ENCODE measurements at places on chromosomes 6 and 20.

GRCh38 chr20:37243937-37244571, 17.6 kb downstream of the GHRH start:
- DNase-seq: no peak

GRCh38 chr20:9243986-9244385, 175.1 kb downstream of the PLCB4 start:
- DNase-seq: no peak

- no peak for DNase-seq
Observed at GRCh38 chr20:16479666-16480065, 93.6 kb downstream of the KIF16B start.

DNA sequence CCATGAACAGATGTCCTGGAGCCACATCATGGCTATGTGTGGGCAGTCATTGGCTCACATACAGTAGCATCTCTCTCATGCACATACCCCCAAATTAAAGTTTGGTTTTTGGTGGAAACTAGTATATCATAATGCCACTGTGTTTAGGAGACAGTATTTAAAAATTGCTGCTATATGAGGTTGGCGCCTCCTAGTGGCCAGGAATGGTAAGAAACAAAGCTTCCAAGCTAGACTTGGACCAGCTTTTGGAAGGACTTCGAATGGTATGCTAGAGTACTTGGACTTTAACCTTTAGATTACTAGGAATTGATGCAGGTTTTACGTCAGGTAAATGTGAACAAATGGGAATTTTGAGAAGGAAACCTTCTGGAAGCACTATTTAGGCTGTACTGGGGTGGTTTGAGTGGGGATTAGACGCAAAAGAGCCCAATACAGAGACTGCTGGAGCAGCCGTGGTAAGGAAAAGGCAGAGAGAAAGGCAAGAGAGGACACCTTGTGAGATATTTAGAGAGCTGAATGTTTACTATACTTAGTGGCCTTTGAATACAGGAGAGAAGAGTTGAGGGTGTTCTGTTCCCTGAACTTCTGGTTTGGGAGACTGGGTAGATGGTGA, 23.8 kb downstream of the PRSS35 start:
- no peak for DNase-seq

GRCh38 chr20:21719592-21720214, 14.2 kb downstream of the PAX1 start:
- DNase-seq: no peak

DNA sequence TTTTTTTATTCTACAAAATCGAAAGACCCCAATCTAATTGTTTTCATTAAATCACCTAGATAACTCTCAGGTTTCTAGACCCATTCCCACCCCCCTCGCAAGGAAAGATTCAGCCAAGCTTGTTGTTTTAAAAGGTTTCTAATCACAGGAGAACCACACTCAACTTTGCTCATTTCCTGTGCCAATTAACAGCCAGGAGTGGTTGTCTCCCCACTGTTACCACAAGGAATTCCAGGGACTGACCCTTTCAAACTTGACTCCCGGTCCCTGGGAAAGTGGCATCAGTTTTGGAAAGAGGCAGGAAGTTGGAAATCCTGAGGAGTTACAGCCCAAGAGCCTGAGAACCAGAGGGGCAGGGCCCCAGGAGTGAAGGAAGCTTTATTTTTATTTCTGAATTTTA, 561.3 kb upstream of the JAG1 start:
- no peak for DNase-seq

DNA sequence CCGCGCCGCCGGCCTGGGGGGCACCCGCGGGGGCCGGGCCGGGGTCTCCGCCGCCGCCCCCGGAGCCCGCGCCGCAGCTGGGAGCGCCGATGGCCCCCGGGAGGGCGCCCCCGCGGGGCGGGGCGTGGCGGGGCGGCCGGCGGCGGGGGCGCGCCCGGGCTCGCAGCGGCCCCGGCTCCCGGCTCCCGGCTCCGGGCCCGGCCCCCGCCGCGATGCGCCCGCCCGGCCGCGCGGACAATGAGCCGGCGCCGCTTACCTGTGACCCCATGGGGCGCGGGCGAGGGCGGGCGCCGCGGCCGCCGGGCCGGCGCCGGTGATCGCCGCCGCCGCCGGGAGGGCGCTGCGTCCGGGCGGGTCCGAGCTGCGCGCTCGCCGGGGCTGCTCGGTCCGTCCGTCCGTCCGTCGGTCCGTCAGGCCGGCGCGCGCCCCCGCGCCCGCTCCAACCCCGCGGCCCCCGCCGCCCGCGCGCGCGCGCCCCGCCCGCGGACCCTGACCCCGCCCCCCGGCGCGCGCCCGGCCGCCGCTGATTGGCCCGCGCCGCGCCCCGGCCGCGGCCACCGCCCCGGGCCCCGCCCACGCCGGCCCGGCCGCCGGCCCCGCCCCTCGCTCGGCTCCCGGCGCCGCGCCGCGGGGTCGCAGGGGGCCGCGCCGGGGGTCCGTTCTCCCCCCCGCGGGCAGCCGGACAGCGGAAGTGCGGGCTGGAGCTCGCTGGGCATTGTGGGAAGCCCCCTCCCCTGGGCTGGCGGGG, at the start of gene ZBTB46:
TSS of gene ZBTB46 (minus strand) at position 424 of the 748 bp plus-strand sequence. CDS start 40,507 bp downstream, outside the sequence.
- DNase-seq: no peak

GRCh38 chr6:16292942-16293341, 54.6 kb downstream of the GMPR start:
- no peak for DNase-seq

DNA sequence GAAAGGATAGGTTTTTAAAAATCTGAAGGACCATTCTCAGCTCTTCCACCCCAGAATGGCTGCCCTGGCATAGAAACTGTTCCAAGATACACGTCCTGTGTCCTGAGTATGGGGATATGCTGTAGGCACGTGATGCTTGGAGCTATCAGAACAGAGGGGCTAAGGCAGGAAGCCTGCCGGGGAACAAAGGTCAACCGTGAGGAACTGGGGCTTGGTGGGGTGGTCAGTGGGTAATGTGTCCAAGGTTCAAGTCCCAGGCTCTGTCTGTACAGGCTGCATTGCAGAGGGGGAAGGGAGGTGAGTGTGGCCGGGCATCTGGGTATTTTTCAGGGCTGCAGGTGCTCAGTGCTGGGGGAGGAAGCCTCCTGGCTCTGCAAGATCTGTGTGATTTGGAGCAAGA, 479.6 kb upstream of the CHD6 start:
- DNase-seq: no peak

GRCh38 chr6:30009113-30009512, 52.0 kb upstream of the POLR1H start:
- no peak for DNase-seq

DNA sequence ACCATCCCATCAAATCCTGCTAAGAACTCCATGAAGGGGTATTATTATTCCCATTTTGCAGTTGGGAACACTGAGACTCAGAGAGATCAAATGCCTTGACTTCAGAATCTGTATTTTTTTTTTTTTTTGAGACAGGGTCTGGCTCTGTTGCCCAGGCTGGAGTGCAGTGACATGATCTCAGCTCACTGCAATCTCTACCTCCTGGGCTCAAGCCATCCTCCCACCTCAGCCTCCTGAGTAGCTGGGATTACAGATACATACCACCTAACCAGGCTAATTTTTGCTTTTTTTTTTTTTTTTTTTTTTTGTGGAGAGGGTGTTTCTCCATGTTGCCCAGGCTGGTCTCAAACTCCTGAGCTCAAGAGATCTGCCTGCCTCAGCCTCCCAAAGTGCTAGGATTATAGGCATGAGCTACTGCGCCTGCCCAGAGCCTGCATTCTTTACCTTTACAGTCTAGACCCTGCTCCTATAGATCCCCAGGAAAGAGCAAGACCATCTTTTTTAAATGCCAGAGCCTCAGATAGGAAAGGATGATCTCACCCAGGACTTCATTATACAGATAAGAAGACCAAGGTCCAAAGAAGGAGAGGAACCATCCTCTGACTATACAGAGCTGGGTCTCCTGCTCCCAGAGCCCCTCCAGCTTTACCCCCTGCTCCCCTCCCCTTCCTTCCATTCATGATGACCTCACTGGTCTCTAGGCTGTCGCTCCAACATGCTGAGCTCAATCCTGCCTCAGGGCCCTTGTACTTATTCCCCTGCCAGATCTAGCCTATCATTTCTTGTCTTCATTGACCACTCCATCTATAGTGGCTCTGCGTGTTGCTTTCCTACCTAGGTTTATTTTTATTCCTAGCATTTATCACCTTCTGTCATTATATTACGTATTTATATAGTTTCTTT, 138.6 kb downstream of the CEBPB start:
- no peak for DNase-seq

DNA sequence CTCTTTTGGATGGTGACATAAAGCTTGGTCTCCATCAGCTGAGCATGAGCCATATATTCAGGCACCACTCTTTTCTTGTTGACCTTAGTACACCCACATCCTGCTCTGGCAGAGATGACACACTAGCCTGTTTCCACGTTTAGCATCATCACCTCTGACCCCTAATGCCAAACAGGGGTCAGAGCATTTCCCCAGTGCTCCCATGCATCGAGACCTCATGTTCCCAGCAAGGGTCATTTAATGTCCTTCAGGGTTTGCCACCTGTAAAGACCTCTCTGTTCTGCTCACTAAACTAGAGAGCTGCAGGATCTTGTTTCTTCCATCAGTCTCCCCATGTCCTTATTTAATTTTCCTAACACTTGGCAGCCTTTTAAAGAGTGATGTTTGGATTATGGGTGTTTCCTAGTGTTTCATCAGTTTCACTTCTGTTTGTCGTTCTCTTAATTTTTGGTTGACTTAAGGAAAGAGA, 97.5 kb downstream of the AIG1 start:
- no peak for DNase-seq

DNA sequence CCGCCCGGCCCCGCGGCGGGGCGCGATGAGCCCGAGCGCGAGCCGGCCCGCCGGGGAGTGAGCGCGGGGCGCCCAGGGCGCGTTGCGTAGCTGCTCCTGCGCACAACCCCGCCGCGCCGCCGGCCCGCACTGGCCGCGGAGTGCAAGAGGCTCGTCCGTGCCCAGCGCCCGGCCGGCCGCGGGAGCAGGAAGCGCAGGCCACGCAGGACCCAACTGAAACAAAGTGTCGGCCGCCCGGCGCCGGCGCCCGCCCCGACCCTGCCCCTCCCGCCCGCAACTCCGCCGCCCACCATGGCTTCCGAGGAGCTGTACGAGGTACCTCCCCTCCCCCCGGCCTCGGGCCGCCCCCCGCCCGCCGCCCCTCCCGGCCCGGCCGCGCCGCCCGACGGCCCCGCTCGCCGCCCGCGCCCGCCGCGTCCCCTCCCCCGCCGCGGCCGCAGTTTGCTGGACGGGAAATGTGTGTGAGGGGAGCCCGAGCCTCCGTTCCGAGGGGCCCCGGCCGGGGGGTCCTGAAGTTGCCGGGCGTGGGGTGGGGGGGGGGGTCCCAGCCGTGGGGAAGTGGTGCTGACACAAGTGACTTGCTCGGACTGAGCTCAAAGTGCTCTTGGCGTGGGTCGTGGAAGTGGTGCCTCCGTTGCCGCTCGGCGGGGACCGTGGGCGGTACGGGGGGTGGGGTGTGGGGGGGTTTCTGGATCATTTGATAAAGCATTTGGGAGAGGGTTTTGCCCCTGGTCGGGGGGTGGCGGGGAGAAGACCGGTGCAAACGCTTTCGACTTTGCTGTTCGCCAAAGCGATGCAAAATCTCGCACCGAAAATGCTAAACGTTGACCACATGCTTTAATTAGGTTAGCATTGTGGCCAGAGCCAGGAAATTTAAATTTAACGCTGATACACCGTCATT, 539 bp downstream of the CDYL start:
- peak; percentile 58 for DNase-seq

GRCh38 chr6:42113936-42114636, 28.3 kb downstream of the C6orf132 start:
- no peak for DNase-seq

- no peak for DNase-seq
Observed at GRCh38 chr20:48740292-48740649, 87.5 kb downstream of the PREX1 start.

- no peak for DNase-seq
Observed at GRCh38 chr6:163872335-163872734, 457.8 kb downstream of the QKI start.

- no peak for DNase-seq
Observed at GRCh38 chr6:29653452-29654038, 3.3 kb upstream of the MOG start.

GRCh38 chr20:57747861-57748481, 38.2 kb upstream of the PMEPA1 start:
- no peak for DNase-seq

- DNase-seq: no peak
Observed at GRCh38 chr20:17665756-17666155, 16.3 kb downstream of the RRBP1 start.

DNA sequence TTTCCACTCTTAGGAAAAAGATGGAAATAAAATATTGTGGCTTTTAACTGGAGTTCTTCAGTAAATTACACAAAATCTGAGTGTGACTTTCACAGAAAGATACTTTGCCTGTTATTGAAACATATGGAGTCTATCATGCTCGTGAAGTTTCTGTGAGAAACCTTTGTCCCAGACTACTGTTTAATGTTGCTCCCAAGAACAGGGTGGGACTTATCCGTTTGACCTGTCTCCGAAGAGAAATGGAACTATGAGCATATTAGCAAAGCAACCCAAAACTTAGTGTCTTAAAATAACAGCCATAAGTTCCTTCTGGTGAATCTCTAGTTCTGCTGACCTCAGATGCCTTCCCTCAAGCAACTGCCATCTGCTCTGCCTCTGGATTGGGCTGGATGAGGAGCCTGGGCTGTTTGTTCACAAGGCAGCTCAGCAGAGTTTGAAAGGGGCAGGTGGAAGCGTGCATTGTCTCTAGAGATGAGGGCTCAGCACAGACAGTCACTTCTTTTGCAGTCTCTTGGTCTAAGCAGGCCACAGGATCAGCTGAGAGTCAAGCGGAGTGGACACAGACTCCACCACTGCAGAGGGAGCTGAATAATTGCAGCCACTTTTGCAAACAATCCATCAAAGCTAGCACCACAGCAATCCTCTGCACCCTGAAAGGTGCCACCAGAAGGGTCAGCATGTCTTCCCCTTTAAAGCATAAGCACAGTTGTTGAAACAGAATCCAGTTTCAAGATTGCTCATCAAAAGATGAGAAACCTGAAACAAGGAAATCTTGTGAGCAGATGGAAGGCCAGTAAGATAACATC, 52.8 kb downstream of the MYB start:
- DNase-seq: no peak

- no peak for DNase-seq
Observed at GRCh38 chr20:19003366-19004336, 190.1 kb downstream of the SCP2D1 start.

DNA sequence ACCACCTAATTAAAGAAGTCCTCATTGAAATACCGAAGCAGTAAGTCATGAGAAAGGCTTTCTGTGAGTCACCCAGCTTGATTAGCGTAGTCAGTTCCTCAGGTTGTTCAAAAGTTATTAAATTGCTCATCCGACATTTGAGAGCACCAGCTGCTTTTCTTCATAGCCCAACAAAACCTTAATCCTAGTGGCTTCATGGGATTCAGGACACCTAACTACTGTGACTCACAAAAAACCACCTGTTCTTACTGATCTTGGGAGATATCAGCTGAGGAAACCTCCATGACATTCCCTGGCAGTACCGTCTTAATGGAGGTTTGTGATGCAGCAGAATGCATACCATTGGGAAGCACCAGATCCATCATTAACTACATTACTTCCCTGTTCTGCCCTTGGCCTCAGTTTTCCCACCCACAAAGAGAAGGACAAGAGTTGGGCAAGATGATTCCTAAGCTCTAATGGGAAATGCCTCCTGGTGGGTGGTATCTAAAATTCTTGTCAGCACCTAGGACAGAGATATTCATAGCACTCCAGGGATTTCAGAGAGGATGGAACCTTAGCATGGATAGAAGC, 103.8 kb downstream of the KHDC1L start:
- no peak for DNase-seq

Measured in activated T-cell treated with anti-CD3 and anti-CD28 coated beads, Interleukin-2, amount 50 U/mL, for 24 hours (primary cell).